ENCODE measurements at places on chromosomes 12 and 14.

DNA sequence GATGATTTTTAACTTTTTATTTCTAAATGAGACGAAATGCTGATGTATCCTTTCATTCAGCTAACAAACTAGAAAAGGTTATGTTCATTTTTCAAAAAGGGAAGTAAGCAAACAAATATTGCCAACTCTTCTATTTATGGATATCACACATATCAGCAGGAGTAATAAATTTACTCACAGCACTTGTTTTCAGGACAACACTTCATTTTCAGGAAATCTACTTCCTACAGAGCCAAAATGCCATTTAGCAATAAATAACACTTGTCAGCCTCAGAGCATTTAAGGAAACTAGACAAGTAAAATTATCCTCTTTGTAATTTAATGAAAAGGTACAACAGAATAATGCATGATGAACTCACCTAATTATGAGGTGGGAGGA is 139.6 kb downstream of the HMGA2 start:
- DNase-seq = no peak

- no peak for DNase-seq
Measured at GRCh38 chr12:34626363-34627157, 604.3 kb downstream of the ALG10 start.

- no peak for DNase-seq
Measured at GRCh38 chr14:65476942-65477318, 64.4 kb downstream of the FUT8 start.

- DNase-seq = no peak
Measured at GRCh38 chr14:28635387-28635786, 131.2 kb upstream of the FOXG1 start.

DNA sequence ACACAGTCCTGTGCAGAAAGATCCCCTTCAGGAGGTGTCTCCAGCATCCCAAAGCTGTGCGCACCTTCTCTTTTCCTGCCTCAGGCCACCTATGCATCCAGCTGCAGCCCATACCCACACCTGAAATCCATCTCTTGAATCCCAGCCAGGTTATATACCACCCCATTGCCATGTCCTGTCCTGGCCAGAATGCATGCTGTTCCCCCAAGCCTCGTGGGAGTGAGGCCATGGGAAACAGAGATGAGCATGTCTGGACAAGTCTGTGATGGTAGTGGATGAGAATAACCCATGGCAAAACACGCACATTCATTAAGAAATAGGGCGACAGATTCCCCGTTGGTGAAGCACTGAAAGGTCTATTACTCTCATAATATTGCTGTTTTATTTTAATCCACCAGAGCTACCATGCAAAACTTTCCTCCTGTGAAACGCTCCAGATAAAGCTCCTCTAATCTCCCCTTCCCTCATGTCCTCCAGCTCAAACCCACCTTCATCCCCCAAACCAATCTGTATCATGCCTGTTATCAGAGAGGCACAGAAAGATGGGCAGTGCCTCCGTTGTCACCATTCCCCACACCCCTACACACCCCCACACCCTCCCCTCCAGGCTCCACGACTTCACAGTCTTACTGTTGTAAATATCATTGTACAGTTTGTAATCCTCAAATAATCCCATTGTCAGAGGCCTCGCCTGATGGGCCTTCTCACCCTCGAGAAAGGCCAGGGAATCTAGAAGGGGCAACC is 97.5 kb upstream of the FKBP4 start:
- DNase-seq = no peak
